Iris pigment epithelial cell (primary cell): ENCODE measurements at places on chromosomes 1 and 21.

GRCh38 chr21:43697758-43698643 is 20.9 kb upstream of the PDXK start:
- peak; percentile 63 for DNase-seq

DNA sequence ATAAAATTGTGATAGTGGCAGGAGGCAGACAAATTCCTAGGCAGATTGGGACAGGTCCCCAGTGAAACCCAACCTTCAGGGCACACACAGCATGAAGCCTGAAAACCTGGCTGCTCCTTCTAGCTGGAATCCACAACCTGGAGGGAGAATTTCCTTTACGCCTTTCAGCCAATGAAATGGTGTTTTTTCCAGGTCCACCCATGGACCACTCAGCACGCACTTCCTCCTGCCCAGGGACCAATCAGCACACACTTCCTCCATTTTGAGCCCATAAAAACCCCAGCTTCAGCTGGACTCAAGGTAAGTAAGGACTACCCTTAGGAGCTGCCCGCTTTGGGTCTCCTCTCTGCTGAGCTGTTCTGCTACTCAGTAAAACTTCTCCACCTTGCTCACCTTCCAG is 120.1 kb downstream of the AKT3 start:
- no peak for DNase-seq

DNA sequence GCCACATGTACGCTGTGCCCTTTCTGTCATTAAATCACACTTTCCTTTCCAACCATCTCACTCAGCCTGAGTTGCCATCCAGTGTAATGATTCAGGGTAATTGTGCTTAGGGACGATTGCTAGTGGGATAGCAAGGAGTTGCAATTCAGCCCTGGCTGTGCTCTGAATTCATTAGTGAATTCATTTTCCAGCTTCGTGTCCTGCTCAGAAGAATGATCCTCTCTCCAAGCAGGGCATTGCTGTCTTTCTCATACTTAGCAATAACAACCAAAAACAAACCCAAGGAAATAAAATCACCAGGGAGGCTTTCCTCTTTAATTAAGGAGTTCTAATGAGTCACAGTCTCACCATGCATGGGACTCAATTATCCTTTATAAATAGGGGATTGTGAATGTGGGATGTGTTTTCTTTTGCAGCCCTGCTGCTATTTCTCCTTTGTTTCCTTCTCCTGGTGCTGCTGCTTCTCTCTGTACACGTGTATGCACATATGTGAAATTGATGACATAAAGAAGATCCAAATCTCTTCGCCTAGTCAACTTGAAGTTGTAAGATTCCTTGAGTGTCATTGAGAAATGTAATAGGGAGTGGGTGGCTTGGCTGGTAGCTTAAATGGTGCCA is 167.0 kb downstream of the TSEN15 start:
- DNase-seq = no peak

DNA sequence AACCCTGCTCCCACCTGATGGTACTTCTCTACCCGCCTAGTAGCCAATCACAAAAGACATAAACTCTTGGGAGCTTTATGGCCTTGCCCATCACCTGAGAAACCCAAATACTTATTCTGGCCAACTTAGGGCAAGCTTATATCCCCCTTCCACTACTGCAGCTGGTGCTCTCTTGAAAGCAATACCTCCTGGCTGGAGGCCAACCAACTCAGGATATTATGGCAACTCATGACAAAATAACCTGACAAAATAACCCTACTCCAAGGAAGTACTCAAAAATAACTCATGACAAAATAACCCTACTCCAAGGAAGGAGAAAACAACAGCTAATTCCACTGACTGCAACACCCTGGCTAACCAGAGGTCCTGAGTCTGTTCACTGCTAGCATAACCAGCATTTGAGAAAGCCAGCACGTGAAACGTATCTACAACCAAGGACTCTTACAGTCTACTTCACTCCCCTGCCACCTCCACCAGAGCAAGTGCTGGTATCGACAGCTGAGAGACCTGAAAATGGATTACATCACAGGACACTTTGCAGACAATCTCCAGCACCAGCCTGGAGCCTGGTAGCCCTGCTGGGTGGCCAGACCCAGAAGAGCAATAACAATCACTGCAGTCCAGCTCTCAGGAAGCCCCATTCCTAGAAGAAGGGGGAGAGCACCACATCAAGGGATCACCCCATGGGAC is 179.9 kb downstream of the COL24A1 start:
- peak; percentile 1 for DNase-seq

DNA sequence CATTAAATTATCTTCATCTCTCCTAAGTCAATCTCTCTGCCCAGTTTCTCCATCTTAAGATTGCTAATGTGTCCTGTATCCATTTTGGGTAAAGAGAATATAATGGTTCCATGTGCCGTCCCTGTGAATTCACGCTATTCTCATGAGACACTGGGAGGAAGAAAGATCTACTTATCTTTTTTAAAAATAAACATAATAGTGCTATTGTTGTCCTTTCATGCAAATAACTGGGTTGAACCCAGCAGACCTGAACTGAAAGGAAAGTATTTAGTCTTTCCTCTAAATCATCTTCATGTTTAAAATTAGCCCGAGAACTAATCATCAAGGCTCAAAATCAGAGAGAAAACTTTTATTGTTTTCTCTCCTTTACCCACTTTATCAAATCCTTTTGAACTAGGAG is 22.4 kb downstream of the SLAMF1 start:
- no peak for DNase-seq

GRCh38 chr1:203173566-203173965 is 2.1 kb downstream of the MYBPH start:
- DNase-seq = no peak

DNA sequence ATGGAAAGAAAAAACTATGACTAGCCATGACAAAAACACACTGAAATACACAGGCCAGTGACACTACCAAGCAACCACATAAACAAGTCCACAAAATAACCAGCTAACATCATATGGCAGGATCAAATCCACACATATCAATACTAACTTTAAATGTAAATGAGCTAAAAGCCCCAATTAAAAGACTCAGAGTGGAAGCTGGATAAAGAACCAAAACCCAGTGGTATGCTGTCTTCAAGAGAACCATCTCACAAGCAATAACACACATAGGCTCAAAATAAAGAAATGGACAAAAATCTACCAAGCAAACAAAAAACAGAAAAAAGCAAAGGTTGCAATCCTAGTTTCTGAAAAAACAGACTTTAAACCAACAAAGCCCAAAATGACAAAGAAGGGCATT is 476.2 kb upstream of the BEND5 start:
- peak; percentile 1 for DNase-seq

- peak; percentile 20 for DNase-seq
These were observed 64.1 kb upstream of the RNPC3 start for GRCh38 chr1:103461161-103462105.

DNA sequence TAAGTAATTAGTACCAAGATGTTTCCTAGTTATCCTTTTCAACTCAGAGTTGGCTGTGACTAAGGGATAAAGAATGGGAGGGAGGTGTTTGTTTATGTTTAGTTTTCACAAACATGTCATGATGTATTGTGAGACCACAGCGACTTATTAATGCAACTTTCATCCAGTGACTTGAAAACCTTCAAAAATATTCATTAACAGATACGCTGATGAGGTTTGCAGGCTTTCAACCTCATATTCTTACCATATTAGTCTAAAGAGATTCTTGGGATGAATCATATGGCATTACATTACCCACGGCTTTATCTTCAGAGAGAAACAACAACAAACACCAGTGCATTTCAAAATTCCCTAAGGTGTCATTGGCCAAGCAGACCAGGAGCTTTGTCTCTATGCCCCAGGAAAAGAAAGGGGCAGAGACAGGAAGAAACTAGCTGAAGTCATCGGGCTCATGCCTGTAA is 36.4 kb downstream of the PALMD start:
- DNase-seq = peak; percentile 82

DNA sequence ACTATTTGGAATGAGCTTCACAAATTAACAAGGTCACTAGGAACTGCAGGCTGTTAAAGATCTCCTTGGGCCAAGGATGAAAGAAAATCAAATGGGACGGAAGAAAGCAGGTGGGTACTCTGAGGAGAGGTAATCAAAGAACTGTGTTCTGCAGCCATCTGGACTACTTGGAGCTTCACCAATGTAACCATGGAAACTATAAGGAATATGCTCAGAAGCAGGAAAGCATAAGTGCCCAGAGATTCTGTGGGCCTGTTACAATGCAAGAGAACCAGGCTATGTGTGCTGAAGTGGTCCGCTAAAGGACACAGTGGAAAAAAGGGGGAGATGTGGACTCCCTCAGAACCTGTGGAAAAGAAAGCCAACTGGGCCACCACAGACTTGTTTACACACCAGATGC is 238.5 kb downstream of the PTGER3 start:
- DNase-seq = no peak

GRCh38 chr1:152479792-152480595 is 30.6 kb upstream of the LCE5A start:
- peak; percentile 11 for DNase-seq

DNA sequence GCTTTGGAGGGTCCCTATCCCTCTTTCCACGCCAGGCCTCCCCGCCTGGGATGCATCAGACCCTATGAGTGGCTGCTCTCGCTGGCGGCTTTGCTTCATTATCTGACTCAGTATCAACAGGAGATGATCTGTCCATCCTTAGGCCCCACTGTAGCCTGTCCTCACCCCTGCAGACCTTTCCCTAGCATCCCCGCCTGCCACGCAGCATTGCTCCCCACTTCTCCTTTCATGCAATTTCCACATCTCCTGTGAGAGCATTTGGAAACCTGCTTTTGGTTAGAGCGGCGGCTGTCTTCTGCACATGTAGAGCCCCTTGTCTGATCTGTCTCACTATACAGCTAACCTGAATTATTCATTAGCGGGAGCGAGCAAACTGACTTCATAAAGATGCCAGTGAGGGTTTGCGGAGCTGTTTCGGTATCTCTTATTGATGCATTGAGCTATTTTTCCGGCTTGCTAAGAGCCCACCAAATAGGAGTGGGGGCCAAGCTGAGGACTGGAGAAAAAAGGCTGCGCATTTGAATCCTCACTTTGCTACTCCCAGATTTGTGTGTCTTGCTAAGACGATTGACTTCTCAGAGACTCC is 40.0 kb upstream of the ATP2B4 start:
- DNase-seq = no peak

DNA sequence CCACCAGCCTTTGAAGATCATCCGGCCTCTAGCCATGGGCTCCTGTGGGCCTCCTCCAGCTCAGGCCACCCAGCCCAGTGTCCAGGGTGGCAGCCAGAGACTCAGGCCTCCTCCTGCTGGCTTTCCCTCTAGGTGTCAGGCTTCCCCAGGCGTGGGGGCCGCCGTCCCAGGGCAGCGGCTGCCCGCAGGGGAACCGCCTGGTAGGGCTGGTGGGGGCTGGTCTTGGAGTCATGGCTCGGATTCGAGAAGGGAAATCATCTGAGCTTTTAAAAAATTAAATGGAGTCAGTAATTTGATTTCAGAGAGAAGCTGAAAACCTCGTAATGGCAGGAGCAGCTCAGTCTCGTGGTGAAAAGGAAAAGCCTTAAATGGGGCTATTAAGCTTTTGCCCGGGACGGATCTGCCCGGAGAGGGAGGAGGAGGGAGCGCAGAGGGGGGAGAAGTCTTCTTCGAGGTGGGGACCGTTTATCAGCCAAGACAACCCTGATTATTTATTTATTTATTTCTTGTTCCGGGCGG is 66.4 kb upstream of the TARDBP start:
- DNase-seq = no peak

DNA sequence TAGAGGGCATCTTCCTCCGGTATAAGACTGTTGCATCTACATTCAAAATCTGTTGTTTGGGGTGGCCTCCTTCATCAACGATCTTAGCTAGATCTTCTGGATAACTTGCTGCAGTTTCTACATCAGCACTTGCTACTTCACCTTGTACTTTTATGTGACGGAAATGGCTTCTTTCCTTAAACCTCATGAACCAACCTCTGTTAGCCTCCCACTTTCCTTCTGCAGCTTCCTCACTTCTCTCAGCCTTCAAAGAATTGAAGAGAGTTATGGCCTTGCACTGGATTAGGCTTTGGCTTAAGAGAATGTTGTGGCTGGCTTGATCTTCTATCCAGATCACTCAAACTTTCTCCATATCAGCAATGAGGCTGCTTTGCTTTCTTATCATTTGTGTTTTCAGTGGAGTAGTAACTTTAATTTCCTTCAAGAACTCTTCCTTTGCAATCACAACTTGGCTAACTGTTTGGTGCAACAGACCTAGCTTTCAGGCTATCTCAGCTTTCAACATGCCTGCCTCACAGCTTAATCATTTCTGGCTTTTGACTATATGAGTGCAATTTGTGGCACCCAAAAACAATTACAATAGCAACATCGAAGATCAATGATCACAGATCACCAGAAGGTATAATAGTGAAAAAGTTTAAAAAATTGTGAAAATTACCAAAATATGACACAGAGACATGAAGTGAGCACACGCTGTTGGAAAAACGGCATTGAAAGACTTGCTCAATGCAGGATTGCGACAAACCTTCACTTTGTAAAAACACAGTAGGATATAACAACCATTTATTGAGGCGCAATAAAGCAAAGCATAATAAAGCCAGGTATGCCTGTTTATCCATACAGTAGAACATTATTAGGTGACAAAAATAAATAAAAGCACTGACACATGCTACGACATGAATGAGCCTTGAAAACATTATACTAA is 56.7 kb upstream of the GFI1 start:
- DNase-seq = no peak
